Thoracic aorta (tissue), 2 donors: ENCODE measurements at places on chromosomes 6 and 20.

GRCh38 chr6:43886717-43887339 lies 116.8 kb downstream of the VEGFA start:
- no peak overlapping the region for H3K27ac ChIP-seq
- H3K27me3 ChIP-seq = no peaks in the 10 kb centered on the region
- H3K4me3 ChIP-seq = no peak overlapping the region
- H3K36me3 ChIP-seq = no peaks in the 10 kb centered on the region

DNA sequence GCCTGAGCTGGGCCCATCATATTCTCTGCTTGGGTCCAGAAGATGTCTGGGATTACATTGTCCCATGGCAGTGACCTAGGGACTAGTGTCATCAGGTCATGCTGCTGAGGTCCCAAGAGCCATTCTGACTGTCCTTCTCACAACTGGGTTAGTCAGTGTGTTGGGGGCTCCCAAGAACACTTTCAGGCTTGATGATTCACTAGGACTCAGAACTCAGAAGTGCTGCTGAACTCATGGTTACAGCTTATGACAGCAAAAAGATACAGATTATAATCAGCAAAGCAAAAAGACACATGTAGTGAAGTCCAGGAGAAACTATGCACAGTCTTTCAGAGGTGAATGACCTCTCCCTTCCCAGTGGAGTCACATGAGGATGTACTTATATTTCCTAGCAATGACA lies 107.8 kb downstream of the SYNE1 start:
- DNase-seq = no peak
- no peak overlapping the region for H3K4me3 ChIP-seq
- H3K27ac ChIP-seq = no peak overlapping the region

DNA sequence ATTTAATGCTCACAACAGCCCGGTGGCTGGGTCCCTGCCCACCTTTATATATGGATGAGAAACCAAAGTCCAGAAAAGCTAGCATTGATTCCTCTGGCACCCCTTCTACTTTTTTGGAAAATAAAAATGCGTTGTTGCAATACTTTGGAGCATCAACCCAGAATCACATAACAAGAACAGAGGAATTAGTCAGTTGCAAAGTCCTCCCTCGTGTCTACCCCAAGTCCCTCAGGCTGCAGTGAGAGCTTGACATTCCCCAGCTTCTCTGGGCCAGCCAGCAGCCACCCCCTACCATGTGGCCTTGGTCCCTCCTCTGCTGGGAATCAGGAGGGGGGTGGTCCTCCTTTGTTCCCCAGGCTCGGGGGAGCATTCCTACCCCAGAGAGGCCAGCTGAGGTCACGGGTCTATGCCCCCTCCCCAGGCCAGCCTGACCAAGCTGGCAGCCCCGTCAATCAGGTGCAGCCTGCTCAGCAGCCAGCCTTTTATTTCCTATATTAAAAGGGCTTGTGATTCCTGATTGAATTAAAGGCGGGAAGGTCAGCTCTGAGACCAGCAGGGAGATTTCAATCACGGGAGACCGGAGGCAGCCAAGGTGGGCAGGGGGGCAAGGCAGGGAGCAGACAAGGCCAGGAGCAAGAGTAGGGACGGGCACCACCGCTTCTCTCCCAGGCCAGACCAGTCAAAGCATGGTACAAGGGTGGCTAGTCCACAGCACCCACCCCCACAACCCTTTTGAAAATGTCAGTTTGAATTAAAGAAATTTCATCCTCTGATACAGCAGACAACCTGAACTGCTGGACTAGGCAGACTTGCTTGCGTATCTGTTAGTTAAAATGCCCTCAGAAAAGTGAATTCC lies 158.9 kb downstream of the MRPL14 start:
- no peaks in the 10 kb centered on the region for H3K27me3 ChIP-seq
- H3K36me3 ChIP-seq = no peaks in the 10 kb centered on the region
- no peak for DNase-seq
- no peak overlapping the region for H3K27ac ChIP-seq

- no peaks in the 10 kb centered on the region for H3K36me3 ChIP-seq
- DNase-seq = no peak
- no peaks in the 10 kb centered on the region for H3K27me3 ChIP-seq
- no peak overlapping the region for H3K4me3 ChIP-seq
- no peaks in the 10 kb centered on the region for H3K4me1 ChIP-seq
Measured at GRCh38 chr6:14965424-14966075, 280.3 kb upstream of the JARID2 start.

GRCh38 chr6:11767978-11768756 lies 10.4 kb downstream of the ADTRP start:
- no peak overlapping the region for H3K4me3 ChIP-seq
- DNase-seq = no peak
- peak overlapping the region; percentile 96 for H3K27ac ChIP-seq
- H3K27me3 ChIP-seq = no peaks in the 10 kb centered on the region

DNA sequence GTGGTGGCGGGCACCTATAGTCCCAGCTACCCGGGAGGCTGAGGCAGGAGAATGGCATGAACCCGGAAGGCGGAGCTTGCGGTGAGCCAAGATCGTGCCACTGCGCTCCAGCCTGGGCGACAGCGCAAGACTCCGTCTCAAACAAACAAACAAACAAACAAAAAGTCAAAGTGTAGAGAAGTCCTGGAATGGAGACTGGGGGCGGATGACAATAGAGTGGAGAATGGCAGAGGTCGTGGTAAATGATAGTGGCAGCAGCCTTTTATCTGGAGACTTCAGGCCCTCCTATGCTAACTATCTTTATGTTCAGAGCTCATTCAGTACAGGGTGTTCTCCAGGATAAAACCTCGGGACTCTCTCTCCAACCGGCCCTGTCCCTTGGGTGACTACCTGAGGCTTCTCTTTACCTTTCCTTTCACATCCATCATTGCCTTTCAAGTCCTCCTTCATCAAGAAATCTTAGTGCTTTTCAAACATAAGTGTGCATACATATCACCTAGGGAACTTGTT lies 1.4 kb upstream of the FKBPL start:
- H3K4me1 ChIP-seq = peaks cover 19% of the 10 kb centered on the region
- no peaks in the 10 kb centered on the region for H3K36me3 ChIP-seq
- no peak overlapping the region for H3K27ac ChIP-seq
- no peak overlapping the region for H3K4me3 ChIP-seq
- no peaks in the 10 kb centered on the region for H3K27me3 ChIP-seq
- DNase-seq = no peak

DNA sequence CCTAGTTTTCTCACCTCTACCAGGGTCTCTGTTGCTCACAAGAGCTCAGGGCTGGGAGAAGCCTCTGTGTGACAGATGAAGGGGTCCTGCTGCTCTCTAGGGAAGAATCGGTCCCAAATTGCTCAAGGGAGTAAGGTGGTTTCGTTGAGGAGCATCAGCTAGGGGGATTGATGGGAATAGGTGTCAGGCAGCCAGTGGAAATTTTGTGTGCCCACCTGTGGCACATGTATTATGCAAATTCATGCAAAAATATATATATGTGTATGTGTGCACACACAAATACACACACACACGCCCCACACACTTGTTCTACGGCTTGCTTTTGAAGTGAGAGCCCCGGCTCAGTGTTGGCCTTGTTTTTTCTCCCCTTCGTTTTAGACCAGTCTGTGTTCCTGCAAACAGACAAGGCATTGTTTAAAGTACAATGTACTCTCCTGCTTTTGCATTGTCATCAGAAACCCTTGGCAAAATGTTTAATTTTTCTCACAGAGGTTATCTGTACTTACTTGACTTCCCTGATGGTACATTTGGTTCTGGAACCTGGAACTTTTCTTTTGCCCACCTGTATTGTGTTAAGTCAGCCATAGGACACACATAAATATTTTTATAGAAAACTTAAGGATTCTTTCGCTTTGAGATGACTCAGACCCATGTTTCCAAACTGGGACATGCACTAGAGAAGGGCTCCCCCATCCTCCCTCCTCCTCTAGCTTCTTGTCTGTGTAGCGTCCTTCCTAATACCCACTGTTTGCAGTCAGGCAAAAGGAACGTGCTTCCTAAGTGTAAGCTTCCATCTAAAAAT lies 26.7 kb downstream of the FOXO3 start:
- H3K27me3 ChIP-seq = no peaks in the 10 kb centered on the region
- H3K4me3 ChIP-seq = peak overlapping the region; percentile 1
- no peak for DNase-seq
- H3K36me3 ChIP-seq = no peaks in the 10 kb centered on the region
- H3K4me1 ChIP-seq = peaks cover 83% of the 10 kb centered on the region

- no peak for DNase-seq
- H3K4me1 ChIP-seq = peaks cover 9% of the 10 kb centered on the region
- peak within 1 kb of the TSS; percentile 76 for H3K4me3 ChIP-seq
- H3K27ac ChIP-seq = peak within 1 kb of the TSS; percentile 49
- H3K36me3 ChIP-seq = no peaks in the 10 kb centered on the region
Measured at GRCh38 chr6:154995254-154996015, at the start of gene TIAM2. TSS of gene TIAM2 (plus strand) at chr6:154995315. CDS start at chr6:155129224, 133,909 bp downstream.

- H3K36me3 ChIP-seq = no peaks in the 10 kb centered on the region
- DNase-seq = no peak
- H3K4me1 ChIP-seq = no peaks in the 10 kb centered on the region
- no peak overlapping the region for H3K27ac ChIP-seq
- H3K27me3 ChIP-seq = no peaks in the 10 kb centered on the region
Measured at GRCh38 chr6:45021676-45022075, 306.5 kb upstream of the RUNX2 start.

- no peak for DNase-seq
- no peak overlapping the region for H3K27ac ChIP-seq
- no peaks in the 10 kb centered on the region for H3K27me3 ChIP-seq
- H3K4me3 ChIP-seq = no peak overlapping the region
- no peaks in the 10 kb centered on the region for H3K4me1 ChIP-seq
Measured at GRCh38 chr6:109290143-109290931, 91.9 kb downstream of the CD164 start.

DNA sequence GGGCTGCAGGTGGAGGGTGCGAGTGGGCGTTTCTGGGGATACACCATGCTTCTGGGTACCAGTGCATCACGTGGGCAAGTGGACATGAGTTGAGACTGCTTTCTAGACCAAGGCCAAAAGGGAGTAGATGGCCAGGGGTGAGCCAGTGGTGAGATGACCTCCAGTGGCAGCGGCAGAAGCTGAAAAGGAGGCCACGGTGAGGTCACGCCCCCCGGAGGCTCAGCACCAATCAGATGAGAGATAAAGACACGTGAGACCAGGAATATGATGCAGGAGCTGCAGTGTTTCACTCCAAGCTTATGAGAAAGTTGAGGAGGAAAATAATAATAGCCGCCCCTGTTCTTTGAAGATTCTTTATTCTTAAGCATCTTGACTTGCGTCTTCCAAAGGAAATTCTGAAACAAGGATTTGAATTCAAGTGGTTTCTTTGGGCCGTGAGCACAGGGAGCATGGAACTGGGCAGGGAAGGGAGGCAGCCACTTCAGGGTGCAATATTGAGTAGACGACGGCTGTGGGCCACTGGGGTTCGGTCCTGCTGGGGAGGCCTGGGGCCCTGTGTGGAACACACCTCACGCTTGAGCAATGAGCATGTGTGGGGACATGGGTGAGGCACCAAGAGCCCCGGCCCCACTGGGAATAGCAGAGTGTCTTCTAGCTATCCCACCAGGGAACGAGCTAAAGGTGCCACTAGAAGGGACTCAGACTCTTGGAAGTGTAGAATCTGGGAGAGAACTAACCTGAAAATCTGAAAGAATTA lies 156.7 kb upstream of the LRFN2 start:
- no peaks in the 10 kb centered on the region for H3K27me3 ChIP-seq
- no peak for DNase-seq
- H3K27ac ChIP-seq = no peak overlapping the region
- H3K36me3 ChIP-seq = no peaks in the 10 kb centered on the region
- H3K4me3 ChIP-seq = no peak overlapping the region

- H3K36me3 ChIP-seq = no peaks in the 10 kb centered on the region
- H3K4me1 ChIP-seq = peaks cover 6% of the 10 kb centered on the region
- DNase-seq = no peak
- H3K27ac ChIP-seq = no peak overlapping the region
- H3K4me3 ChIP-seq = no peak overlapping the region
Measured at GRCh38 chr20:57210054-57210910, 56.2 kb downstream of the BMP7 start.
